ENCODE measurements at places on chromosomes 4 and X.
A peak's percentile ranks its signal among the peaks of the same experiment; 100 is the strongest.

DNA sequence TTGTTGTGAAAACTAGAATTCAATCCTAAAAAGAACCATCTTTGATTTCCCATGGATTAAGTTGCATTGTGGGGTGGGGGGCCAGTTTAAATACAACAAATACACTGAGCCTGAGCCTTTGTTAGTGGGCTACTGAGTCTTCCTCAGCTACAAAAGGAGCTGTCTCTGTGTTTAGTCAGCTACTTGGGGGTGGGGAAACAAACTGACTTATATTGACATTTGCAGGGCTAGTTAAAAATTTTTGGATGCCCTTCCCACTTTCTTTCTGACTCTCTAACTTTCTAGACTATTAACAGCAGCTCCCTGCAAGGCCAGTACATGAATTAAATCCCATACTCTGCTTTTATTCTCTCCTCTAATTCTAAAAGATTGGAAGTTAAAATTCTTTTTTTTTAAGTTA lies 32.5 kb upstream of the FHDC1 start:
- no peak for DNase-seq

- DNase-seq, result no peak
Observed at GRCh38 chr4:145887241-145887991, 51.2 kb downstream of the ZNF827 start.

- no peak for DNase-seq
Observed at GRCh38 chr4:11297201-11297600, 131.5 kb downstream of the HS3ST1 start.

- DNase-seq, result no peak
Observed at GRCh38 chr4:76003620-76004019, 3.7 kb downstream of the CXCL9 start.

DNA sequence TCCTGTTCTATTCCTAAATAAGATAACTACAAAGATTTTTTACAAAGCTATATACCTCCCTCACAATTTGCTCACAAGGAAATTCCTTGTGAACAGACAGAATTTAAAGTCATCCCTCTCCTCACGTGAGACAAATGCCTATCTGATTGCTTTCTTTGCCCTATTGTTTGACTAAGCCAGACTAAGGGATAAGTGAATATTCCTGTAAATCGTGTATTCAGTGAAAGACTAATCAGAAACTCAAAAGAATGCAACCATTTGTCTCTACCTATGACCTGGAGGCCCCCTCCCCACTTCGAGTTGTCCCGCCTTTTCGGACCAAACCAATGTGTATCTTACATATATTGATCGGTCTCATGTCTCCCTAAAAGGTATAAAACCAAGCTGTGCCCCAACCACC lies 15.3 kb upstream of the ZBTB33 start:
- DNase-seq, result no peak

- DNase-seq, result no peak
Observed at GRCh38 chr4:42074294-42074693, 78.2 kb downstream of the BEND4 start.

DNA sequence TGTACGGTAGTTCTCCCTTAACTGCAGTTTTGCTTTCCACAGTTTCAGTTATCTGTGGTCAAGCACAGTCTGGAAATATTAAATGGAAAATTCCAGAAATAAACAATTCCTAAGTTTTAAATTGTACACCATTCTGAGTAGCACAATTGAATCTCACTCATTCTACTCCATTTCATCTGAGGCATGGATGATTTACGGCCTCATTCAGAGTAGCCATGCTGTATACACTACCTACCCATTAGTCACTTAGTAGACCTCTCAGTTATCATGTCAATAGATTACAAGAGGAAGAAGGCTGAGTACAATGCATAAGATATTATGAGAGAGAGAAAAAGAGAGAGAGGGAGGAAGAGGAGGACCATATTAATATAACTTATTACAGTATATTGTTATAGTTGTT lies 77.5 kb downstream of the ENOX2 start:
- DNase-seq, result peak; percentile 9

GRCh38 chrX:1492421-1493012 lies 39.8 kb upstream of the ASMTL start:
- DNase-seq, result no peak

GRCh38 chrX:134670134-134670924 lies 12.1 kb upstream of the PLAC1 start:
- no peak for DNase-seq

GRCh38 chrX:108438110-108438623 lies at the start of gene COL4A6:
Gene COL4A6, minus strand, starts transcription at chrX:108438422. Its CDS starts 226 bp downstream, at chrX:108438196.
- no peak for DNase-seq

DNA sequence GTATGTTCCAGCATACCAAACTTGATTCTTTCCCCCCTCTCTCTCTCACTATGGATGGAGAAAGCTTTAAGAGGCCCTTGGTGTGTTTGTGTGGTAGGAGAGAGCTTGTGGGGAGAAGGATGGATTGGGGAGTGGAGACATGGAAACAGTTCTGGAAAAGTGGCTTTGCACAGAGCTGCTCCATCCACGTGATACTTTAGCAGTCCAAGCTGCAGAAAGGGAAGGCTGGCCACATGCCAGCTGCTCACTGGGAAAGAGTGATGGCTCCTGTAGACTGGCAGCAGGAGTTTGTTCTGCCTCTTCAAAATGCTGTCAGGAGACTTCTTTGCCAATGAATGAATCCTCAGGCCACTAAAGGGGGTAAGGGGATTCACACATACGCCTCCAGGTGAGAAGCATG lies 21.7 kb upstream of the SEC24B start:
- DNase-seq, result no peak

GRCh38 chr4:113383111-113383785 lies 333.8 kb downstream of the ANK2 start:
- DNase-seq, result no peak

GRCh38 chr4:7460566-7460965 lies 25.8 kb upstream of the PSAPL1 start:
- no peak for DNase-seq

GRCh38 chrX:18574591-18574990 lies 97.3 kb downstream of the RS1 start:
- DNase-seq, result no peak

DNA sequence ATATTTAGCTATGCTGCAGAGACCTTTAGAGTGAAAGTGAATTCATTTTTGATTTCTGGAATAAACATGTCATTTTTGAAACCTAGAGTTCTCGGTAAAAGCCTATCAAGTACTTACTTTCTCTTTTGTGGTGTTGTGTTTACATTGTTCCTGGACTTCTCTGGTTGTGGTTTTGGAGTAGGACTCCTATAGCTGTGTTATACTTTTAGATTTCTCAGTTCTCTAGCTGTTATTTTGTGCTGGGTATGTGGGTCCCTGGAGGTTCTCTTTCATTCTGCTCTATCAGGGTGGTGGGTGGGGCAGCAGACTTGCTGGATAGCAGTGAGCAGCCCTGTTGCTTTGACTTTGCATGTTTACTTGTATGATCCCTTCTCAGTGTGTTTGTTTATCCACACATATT lies 25.6 kb upstream of the MSMO1 start:
- no peak for DNase-seq

- DNase-seq, result no peak
Observed at GRCh38 chrX:147803948-147804347, 107.8 kb upstream of the FMR1 start.

- no peak for DNase-seq
Observed at GRCh38 chr4:111776561-111776960, 368.7 kb upstream of the FAM241A start.

DNA sequence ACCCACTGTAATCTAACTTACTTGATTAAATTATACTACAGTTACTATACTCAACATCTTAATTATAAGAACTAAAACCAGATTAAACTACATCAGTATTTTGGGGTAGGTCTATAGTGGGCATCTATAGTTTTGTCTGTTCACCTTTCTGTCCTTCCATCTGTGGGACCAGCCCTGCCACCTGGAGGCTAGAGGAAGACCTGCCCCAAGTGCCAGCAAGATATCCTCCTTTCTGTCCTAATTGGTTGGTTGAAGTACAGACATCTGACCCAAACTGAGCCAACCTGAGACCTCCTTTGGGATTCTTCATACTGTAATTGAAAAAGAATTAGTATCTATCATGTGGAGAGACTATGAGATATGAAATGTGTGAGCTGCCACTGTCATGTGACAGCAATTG lies 172.2 kb upstream of the TLL1 start:
- DNase-seq, result no peak

DNA sequence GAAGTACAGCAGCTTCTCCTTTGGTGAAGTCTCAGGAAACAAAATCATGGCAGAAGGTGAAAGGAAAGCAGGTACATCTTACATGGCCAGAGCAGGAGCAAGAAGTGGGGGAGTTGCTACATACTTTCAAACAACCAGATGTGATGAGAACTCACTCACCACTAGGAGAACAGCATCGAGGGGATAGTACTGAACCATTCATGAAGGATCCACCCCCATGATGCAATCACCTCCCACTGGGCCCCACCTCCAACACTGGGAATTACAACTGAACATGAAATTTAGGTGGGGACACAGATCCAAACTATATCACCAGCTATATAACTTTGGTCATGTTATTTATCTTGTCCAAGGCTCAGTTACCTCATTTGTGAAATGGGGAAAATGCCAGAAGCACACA lies 159.4 kb downstream of the OPHN1 start:
- DNase-seq, result no peak

GRCh38 chr4:161457906-161458305 lies 705.9 kb downstream of the FSTL5 start:
- DNase-seq, result no peak
